ENCODE measurements at places on chromosomes 11 and 22.

- no peak for DNase-seq
Measured at GRCh38 chr11:111624608-111625007, 22.4 kb downstream of the SIK2 start.

DNA sequence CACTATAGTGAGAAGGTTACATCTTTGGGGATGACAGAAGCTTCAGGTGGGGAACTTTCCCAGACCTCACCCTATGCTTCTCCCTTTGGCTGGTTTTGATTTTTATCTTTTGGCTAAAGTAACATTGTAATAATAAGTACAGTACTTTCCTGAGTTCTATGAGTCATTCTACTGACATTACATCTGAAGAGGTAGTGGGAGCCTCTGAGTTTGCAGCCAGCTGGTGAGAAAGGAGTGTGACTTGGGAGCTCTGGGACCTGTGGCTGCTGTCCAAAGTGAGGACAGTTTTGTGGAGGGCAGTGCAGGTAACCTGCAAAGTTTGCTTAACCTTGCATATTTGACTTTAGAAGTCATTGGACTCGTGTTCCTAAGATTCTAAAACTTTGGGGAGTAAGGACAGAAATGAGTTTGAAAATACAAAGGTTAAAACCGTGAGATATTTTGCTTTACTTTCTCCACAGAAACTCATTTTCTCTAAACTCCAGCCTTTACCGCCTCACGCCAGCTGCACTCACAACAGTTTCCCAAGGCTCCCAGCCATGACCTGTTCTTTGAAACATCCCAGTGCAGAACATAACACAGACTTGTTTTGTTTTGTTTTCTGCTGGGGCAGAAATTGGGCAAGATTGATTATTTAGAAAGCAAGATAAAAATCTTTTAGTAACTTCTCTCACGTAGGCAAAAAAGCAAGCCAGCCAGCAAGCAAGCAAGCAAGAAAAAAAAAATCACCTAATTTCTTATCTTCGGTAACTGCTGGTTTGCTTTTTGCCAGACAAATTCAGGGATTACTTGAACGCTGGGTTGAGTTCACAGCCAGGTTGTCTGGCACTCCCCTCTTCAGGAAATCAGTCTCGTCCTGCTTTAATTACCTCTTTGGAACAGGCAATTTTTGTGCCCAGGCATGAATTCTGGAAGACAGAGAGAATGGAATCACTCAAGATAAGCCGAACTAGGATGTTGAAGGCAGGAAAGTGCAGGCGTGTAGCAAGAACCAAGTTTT, 478.3 kb upstream of the ISX start:
- DNase-seq = no peak

GRCh38 chr11:70788248-70789022, 390.1 kb downstream of the CTTN start:
- DNase-seq = peak; percentile 73

DNA sequence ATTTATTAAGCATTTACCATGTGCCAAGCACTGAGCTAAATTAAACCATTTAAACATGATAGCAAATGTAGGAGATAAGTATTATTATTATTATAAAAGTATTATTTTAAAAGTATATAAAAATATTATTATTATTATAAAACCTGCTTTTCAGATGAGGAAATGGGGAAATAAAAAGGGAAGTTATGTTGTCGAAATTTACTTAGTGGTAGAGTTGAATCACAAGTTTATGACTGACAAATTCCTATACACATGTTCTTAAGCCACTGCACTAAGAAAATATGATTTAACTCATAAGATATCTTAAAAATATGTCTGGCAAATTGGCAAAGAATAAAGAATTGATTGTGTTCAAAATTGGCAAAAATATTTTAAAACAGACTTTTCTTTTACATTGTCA, 53.8 kb downstream of the CASP12 start:
- DNase-seq = no peak

DNA sequence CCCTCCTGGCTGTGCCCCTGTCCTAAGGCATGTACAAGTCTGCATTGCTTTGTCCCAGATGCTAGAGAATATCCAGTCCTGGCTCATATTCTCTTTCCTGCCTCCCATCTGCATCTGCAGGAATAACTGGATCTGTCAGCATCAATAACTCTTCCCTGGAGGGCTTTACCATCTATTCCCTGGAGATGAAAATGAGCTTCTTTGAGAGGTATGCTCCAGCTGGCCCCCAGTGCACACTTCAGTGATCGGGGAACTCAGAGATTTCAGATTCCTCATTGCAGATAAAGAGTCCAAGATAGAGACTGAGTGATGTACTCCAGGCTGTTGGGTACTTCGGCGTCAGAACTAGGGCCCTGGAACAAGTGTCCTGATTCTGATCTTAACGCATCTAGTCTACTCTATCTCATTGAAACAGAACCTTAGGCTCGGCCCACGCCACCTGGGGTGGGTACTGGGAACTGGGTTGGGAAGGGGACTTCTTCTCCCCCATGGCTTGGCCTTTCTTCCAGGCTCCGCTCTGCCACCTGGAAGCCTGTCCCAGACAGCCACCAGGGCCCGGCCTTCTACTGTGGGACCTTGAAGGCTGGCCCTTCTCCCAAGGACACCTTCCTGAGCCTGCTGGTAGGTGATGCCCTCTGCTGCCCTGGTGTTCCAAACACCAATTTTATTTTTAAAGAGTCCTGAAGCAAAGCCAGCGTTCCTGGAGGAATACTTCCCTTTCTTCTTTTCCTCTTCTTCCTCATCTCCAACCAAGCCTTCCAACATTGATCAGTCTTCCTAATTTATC, 17.8 kb upstream of the GLB1L2 start:
- DNase-seq = no peak

DNA sequence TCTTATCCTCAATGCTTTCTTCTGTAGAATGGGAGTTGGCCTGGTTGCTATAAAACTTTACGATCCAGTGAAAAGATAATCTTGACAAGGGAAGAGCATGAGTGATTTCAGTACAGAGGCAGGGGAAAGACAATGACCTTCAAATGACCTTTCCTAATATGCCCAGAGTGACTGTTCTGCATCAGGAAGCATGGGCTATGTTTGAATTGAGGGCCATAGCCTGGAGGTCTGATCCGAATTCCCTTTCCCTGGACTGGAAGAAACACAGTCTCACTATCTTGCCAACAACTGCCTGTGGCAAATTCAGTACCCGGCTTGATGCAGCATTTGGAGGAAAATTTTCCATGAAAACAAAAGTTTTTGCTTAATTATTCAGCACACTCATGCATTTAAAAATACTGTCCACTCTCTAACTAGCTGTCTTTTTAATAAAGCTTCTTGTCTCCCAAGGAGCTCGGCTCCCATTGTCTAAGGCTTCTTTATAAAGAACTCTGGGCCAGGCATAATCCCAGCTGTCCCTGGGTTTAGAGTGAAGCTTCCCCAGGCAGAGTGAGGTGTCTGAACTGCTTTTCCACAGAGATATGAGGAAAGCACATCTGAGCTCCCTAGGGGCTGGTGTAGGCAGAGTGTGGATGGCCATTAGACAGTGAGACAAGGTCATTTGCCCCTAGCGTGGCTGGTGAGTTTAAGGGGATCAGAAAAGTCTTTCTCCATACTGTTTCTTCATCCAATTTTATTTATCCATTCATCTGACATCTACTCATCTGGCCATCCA, 132.7 kb upstream of the CADM1 start:
- no peak for DNase-seq

DNA sequence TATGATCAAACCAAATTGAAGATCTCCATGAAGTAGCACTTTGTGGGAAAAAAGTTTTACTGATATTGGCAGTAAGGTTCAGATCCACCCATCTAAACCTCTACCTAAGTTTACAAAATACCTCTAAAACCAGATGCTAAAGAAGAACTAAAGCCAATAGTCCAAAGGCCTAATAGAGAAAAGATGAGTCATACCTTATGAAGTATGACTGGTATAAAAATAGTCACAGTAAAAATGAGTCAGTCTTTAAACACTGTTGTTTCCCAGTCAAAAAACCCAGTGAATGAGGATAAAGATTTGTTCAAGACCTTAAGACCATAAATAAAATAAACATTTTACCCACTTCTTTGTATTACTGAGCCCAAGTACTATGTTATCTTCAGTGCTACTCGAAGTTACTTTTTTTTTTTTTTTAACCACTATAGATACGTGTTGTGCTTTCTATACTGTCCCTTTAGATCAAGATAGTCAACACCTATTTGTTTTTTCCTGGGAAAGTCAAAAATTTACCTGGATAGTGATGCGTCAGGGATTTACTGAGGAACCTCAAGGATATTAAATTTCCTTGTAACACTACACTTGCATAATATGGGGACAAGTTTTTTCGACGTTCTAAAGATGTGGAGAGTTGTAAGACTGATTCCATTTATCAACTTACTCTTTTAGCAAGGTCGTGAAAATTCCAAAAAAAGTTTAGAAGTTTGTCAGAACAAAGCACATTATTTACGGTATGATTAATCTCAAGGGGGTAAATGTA, 87.3 kb downstream of the CCDC73 start:
- DNase-seq = peak; percentile 73

DNA sequence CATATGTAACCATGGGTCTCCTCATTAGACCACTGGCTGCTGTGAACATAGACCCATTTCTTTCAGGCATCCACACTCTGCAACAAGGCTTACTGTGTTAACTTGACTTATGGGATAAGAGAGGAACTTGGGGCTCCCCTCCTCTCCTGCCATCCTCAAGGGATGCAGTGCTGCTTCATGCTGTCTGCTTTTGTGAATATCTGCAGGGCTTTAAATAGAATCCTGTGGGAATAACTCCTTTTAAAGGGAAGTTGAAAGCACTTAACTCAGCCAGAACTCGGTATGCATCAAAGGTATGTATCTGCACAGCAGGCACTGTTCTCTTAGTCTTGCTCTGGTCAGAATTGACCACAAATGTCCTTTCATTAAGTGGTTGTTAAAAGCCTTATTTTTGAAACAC, 222.5 kb upstream of the KIRREL3 start:
- no peak for DNase-seq

GRCh38 chr11:28963187-28963586, 855.0 kb downstream of the METTL15 start:
- peak; percentile 67 for DNase-seq

GRCh38 chr11:62119569-62119968, 4.2 kb upstream of the INCENP start:
- DNase-seq = no peak

GRCh38 chr11:35629914-35630313, 11.7 kb downstream of the FJX1 start:
- peak; percentile 85 for DNase-seq

DNA sequence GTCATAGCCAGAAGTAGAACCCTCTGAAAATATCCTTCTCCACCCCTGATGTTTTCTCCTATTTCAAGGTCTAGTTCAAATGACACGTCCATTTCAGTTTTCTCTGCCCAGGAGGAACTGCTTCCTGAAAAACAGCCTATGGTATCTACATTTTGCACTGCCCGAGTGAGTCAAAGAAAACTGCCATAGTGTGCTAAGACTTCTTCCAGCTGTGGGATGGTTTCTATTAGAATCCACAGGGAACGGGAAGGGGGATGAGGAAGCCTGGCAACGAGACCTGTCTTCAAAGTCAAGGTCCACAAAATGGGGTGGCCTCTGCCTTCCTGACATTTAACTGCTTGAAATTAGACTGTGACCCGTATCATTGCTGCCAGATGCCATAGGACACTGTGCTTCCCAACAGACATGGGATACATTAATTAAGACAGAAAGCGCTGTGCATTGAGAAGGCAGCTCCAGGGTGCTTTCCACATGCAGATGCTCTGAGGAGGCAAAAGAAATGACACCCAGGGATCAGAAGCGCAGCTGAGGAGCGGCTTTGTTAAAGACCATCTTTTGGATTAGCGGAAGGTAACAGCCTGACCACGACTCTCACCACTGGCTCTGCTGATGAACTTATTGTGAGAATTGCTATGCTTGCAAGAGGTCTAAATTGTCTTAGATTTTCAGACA, 39.4 kb upstream of the NUP50 start:
- DNase-seq = no peak

GRCh38 chr22:44045145-44045544, 21.0 kb downstream of the PARVB start:
- no peak for DNase-seq

DNA sequence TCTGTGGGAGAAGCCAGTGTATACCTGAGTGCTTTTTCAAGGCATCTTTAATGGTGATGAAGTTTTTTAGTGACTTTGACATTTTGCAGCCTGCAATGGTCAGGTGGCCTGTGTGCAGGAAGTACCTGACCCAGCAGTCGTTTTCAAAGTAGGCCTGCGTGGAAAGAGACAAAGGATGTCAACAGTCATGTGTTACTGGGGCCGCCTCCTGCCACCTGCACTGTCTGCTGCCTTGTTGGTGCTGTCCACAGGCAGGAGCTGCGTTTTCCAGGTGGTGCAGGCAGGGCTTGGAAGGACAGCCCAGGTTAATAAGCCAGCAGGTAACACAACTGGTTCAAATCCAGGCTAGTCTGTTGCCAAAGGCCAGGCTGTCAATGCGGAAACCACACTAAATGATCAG, 26.5 kb upstream of the NAP1L4 start:
- no peak for DNase-seq

- no peak for DNase-seq
Measured at GRCh38 chr11:60455531-60456042, at the start of gene MS4A1. TSS of gene MS4A1 (plus strand) at chr11:60455847. CDS start at chr11:60462375, 6,528 bp downstream.

DNA sequence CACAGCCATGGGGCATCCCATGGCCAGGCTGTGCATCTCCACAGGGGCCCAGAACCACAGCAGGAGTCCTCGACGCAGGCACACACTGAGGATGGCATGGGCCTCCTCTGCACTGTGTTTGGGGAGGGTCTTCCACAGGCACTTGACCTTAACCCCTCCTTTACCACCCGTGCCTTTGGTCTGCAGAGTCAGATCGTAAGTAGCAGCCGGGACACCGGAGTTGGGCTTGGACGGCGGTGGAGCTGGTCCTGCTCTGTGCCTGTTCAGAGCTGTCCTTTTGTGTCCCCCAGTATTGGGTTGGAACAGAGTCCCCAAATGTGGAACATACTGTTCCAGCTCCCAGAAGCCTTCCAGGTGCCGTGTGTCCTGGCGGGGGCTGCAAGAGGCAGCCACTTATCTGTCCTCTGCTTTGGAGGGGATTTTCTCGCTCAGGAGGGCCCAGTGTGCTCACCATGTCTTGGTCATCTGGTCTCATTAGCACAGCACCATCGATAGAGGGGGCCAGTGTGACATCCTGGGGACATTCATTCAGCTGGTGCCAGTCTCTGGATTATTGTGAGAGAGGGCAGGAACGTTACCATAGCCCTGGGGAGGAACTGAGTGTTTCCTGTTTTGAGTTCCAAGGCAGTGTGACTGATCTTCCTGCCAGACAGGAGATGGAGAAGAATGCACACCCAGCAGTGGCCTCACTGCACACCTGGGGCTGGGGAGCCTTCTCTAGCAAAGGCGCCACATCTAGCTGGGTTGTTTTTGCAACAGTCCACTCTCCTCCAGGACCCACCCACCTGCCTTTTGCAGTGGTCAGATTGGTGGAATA, 12.4 kb downstream of the CRELD2 start:
- peak; percentile 65 for DNase-seq

DNA sequence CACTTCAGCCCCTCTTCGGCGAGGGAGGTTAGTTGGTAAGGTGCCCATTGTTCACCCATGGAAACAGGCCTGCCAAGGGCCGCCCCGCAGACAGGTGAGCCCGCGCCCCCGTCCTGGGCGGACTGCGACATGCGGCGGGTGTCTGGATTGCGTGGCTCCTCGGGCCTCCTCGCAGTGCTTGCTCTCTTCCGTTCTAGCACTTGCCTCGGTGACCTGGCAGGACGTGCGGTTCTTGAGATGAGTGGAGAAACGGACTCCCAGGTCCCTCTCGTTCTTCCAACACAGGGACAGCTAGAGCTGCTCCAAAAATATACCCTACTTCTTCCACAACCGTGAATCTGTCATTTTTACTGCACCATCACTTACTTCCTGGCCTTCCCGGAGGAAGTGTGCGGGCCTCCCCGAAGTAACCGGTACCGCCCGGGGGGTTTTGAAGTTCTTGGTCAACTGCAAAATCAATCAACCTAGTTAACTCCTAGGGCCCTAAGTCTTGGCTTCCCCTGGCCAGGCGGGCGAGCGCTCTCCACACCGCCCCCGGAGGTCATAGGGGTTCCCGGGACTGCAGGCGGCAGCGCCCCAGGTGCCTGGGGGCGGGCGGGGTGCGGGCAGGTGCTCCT, 745 bp upstream of the ZBTB44 start:
- no peak for DNase-seq

Measured in GM03348 (cell line).